A549 treated with GW870086 at 1 μM for 4 hours (cell line): ENCODE measurements at places on chromosomes 16 and 17. TPM values are rescaled to one million over a fixed set of nuclear protein-coding genes. Genes with fewer than 3 reads are reported as not detected.

The NOS2 gene
- 0.15 to 0.22 TPM (median 0.19 TPM) in 5 replicates for total RNA-seq

The ALOXE3 gene
- 6.6 to 10.9 TPM (median 7.4 TPM) in 5 replicates for total RNA-seq

The CCL23 gene
- total RNA-seq, result not detected in 5 replicates

The CES1 gene
- total RNA-seq, result 31.3 to 45.8 TPM (median 35.6 TPM) in 5 replicates

The HYDIN gene
- total RNA-seq, result 0.20 to 0.61 TPM (median 0.31 TPM) in 5 replicates

The NEK8 gene
- total RNA-seq, result 3.3 to 4.7 TPM (median 4.5 TPM) in 5 replicates

The PLEKHH3 gene
- total RNA-seq, result 14.2 to 21.2 TPM (median 17.9 TPM) in 5 replicates

The HS3ST3A1 gene
- total RNA-seq, result 0.24 to 0.82 TPM (median 0.44 TPM) in 5 replicates

The SLFN12L gene
- 0.09 TPM in 1 of 5 replicates, not detected in the others for total RNA-seq

The ZPBP2 gene
- total RNA-seq, result not detected in 5 replicates

The STAT5B gene
- 20.8 to 28.8 TPM (median 27.5 TPM) in 5 replicates for total RNA-seq

The GRAPL gene
- 0.15 to 0.31 TPM in 2 of 5 replicates, not detected in the others for total RNA-seq

The RNF112 gene
- total RNA-seq, result 0.26 to 0.71 TPM (median 0.42 TPM) in 5 replicates

The MYO19 gene
- total RNA-seq, result 53.4 to 59.1 TPM (median 55.5 TPM) in 5 replicates

The TRIM72 gene
- total RNA-seq, result 0.02 to 0.08 TPM (median 0.03 TPM) in 5 replicates

The SOST gene
- total RNA-seq, result not detected in 5 replicates

The WNT3 gene
- total RNA-seq, result 3.8 to 4.7 TPM (median 4.2 TPM) in 5 replicates

The RPA1 gene
- total RNA-seq, result 60.2 to 87.1 TPM (median 81.8 TPM) in 5 replicates

The CUEDC1 gene
- total RNA-seq, result 51.5 to 66.2 TPM (median 63.9 TPM) in 5 replicates

The PTX4 gene
- total RNA-seq, result not detected in 5 replicates

The PRR35 gene
- 0.13 to 0.22 TPM (median 0.17 TPM) in 4 of 5 replicates, not detected in the other for total RNA-seq

The TPSG1 gene
- total RNA-seq, result 0.15 to 0.16 TPM in 2 of 5 replicates, not detected in the others

The STAT3 gene
- 69.4 to 84.9 TPM (median 81.2 TPM) in 5 replicates for total RNA-seq

The HOXB6 gene
- 3.5 to 6.3 TPM (median 5.4 TPM) in 5 replicates for total RNA-seq
